ENCODE measurements at places on chromosomes 16 and 17.

- DNase-seq = peak; percentile 32
Observed at GRCh38 chr17:49676276-49676868, 1.5 kb downstream of the SPOP start.

- peak; percentile 7 for DNase-seq
Observed at GRCh38 chr17:42285346-42286050, 2.8 kb upstream of the STAT5A start.

DNA sequence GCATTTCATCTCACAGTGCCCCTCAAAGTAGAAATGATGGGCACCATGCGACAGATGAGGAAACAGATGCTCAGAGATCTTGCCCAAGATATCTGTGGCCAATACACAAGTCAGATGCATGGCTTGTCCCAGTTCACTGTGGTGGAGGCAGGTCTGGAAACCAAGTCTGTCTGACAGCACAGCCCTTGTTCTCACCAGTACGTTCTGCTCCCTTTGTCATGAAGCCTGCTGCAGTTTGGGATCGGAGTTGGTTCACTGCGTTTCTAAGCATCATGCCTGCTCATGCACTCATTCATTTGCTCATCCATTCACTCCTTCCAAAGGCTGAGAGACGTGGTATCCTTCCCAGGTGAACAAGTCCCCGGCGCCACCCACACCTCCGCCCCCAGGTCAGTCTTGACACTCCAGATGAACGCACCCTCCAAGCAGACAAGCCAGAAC lies 27.2 kb upstream of the MEAK7 start:
- no peak for DNase-seq

DNA sequence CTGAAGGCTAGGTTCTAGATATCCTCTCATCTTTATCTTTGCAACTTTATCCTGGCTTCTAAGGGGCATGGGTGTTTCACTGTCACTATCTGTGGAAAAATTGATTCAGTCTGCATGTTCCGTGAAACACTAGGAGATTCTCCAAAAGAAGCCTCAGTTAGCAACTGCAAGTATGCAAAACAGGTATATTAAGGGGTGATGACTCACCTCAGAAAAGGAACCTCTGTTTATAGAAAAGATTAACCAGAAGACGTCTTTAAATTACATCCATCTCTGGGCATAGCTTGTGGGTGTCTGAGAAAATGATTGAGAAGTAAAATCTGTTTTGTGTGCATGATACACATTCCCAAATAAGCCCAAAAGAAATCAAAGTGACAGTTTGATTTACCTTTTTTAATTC lies 353.8 kb upstream of the HSBP1 start:
- no peak for DNase-seq

- DNase-seq = peak; percentile 81
Observed at GRCh38 chr16:67542464-67542863, 13.8 kb downstream of the RIPOR1 start.

GRCh38 chr16:54938212-54939028 lies 7.8 kb downstream of the IRX5 start:
- peak; percentile 12 for DNase-seq

GRCh38 chr17:71941920-71942319 lies 178.9 kb upstream of the SOX9 start:
- no peak for DNase-seq

GRCh38 chr16:89326721-89327120 lies 109.2 kb downstream of the ZNF778 start:
- no peak for DNase-seq

DNA sequence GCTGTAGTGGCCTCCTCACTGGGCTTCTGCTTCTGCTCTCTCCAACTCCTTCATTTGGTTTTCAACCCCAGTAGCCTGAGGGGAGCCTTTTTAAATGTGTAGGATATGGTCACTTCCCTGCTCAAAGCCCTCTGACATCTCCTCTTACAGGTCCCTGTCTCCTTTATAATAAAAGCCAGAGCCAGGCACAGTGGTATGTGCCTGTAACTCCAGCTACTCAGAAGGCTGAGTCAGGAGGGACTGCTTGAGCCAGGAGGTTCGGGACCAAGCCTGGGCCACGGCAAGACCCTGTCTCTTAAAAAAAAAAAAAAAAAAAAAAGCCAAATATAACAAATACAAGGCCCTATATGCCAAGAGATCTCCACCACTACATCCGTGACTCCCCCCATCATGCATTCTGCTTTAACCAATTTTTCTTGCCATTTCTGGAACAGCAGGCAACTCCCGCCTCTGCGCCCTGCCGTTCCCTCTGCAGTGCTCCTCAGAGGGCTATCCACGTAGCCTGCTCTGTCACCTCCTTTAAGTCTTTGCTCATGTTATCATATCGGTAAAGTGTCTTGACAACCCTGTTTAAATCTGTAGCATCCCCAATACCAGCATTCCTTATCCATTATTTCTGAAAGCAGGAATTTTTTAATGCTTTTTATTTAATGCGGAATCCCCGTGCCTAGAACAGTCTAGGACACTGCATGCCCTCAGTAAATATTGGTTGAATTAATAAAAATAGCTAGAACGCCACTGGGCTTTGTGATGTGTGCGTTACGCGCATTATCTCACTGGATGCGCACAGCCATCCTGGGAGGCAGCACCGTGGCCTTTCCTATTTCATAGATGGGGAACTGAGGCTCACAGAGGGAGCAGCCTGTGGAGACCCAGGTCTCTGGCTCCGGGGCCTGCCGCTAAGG lies 9.5 kb downstream of the ZNF771 start:
- DNase-seq = no peak

DNA sequence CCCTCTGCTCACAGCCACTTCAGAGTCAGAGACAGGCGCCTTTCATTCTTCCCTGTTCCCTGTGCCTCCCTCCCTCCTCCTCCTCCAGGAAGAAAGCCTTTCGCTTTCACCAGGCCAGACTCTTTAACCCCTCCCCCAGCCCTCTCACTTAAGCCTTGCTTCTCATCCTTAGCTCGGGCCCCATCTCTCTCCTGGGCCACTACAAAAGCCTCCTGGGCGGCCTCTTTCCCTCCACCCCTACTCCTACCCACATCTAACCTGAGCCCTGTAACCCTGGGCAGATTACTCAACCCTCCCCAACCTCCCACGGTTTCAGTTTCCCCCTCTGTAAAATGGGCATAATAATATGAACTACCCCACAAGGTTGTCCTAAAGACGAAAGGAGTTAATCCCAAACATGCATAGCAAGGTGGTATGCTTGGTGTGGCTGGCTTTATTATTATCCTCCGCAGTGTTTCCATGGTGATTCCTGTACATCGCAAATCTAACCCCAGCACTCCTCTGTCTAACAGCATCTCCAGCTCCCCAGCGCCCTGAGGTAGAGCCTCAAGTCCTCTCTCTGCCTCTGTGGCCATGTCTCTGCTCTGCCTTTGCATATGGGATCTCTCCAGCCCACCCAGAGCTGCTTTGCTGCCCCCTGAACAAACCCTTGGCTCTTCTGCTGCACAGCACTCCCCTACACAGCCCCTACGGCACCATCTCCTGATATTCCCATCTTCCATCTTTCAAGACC lies 17.7 kb downstream of the PIMREG start:
- DNase-seq = peak; percentile 32

GRCh38 chr16:49399594-49400364 lies 26.2 kb downstream of the C16orf78 start:
- no peak for DNase-seq

DNA sequence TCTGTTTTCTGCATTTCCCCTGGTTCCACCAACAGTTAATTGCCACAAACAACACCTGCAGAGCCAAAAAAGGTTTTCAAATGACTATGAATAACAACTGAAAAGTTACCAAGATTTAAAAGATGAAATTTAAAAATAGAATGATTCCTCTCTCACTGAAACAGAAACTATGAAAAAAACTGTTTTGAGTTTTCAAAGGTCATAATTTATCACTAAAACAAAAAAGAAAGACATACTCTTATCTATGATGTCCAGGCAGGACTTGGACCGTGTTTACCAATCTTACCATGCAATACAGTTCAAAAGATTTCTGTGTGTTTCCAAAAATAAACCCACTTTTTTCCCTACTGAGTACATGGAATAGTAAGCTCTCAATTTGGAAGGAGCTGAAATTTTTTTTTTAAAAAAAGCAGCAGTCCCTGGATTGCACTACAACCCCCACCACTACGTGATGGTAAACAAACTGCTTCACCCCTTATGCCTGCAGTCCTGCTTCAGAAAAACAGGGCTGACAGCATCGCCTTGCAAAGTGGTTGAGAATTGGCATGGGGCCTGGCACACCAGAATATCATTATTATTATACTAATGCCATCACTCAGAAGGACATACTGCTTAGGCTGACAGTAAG lies 8.5 kb downstream of the TXNDC11 start:
- no peak for DNase-seq

DNA sequence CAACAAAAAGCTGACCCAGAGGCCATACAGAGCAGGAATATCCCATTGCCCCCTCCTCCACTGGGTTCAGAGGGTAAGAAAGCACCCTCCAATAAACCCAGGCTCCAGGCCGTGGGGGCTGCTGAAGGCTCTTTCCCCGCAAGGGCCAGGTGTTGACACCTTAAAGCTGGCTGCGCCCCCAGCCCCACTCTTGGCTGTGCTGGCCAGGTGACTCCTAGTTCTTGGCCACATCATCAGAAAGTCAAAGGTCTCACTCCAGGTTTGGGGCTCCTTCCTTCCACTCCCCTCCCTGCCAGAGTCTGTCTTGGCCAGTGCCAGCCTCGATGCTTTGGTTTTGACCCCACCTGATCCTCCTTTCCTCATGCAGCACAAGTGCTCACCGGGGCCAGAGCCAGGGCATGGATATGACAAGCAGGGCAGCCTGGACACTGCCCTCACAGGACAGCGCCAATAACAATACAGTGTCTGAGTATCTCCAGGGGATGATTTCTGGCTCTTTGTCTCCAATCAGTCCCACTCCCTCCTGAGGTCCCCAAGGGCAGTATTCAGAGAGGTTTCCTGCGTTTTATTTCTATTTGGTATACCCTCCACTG lies 8.2 kb downstream of the SLC46A1 start:
- no peak for DNase-seq

DNA sequence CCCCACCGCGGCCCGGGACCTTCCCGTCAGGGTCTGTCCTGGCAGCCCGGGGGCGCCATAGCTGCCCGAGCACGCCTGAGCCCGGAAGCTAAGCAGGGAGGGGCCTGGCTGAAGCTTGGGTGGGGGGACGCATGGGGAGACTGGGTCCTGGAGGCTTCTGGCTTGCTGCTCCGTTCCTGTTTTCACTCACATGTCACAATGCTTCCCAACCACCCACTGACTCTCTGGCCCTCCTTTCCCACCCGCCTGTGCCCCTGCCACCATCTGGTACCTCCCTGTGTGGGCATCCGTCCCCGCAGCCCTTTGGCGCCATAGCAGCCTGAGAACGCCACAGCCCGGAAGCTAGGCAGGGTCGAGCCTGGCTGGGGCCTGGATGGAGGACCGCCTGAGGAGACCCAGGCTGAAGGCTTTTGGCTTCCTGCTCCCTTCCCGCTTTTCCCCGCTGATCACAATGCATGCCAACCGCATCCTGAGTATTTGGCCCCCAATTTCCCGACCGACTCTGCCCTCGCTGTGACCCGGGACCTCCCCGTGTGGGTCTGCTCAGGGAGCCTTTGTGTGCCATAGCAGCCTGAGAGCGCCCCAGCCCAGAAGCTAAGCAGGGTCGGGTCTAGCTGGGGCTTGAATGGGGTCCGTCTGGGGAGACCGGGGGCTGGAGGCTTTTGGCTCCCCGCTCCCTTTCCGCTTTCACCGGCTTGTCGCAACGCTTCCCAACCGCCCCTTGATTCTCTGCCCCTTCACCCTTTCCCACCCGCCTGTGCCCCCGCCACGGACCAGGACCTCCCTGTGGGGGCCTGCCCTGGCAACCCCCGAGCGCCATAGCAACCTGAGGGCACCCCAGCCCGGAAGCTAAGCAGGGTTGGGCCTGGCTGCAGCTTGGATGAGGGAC lies 2290.1 kb downstream of the TP53TG3F start:
- DNase-seq = no peak

DNA sequence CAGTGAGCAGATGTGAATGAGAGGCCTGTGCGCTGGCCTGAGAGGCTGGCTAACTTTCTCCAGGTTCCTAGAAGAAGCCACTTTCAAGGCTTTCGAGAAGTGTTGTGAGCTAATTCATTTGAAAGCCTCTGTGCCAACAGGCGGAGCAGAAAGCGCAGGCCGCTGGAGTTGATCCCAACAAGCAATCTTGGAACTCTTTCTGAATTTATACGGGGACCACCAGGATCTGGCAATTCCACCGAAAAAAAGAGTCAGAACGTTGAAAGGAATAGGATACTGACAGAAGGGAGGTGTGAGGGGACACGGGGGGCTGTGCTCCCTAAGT lies 71.3 kb upstream of the METRNL start:
- no peak for DNase-seq

DNA sequence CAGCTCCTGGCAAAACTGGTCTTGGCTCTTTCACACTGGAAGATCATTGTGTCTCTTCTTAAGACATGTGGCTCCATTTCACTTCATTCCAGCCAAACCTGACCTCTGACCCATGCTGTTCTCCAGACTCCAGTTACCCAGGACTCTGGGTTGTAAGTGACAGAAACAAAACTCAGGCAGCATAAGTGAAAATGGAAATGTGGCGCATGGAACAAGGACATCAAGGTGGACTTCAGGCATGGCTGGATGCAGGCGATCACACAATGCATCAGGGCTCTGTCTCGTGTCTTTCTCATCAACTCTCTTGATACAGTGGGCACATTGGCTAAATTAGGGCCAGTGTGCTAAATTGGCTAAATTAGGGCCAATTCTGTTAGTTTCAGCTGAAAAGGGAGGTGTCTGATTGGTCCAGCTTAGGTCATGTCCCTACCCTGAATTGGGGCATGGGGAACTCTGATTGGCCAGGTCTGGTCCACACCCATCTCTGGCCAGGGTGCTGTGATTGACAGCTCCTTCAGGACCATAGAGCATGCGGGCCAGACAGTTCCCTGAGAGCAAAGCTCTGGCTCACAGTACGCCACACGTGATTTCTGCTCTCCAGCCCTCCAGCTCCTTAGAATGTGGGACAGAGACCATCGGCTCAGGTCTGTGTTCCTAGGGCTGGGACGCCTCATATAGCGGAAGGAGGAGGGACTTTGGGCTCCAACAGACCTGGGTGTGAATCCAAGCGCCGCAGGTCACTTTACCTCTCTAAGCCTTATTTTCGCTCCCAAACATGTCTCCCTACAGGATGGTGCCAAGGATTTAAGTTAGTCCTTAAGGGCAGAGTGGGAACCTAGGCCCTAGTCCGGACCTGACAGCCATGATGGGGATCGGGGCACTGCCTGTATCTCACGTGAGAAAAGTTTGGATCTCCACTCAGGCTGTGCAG lies 17.5 kb downstream of the SOCS1 start:
- DNase-seq = no peak

GRCh38 chr17:65820811-65821210 lies 259.4 kb upstream of the AXIN2 start:
- DNase-seq = no peak
